ENCODE measurements at places on chromosomes 1 and 21. TPM values are rescaled to one million over a fixed set of nuclear protein-coding genes. Genes with fewer than 3 reads are reported as not detected.

CTSK gene
- total RNA-seq: 2.1 TPM

PAQR7 gene
- 1.8 TPM for total RNA-seq

AADACL3 gene
- not detected for total RNA-seq

FCRL5 gene
- total RNA-seq: 44.8 TPM

OR2AK2 gene
- total RNA-seq: not detected

CNR2 gene
- 13.2 TPM for total RNA-seq

SPRR1A gene
- total RNA-seq: not detected

TCHHL1 gene
- not detected for total RNA-seq

REN gene
- not detected for total RNA-seq

TRAF5 gene
- 61.1 TPM for total RNA-seq

FCN3 gene
- not detected for total RNA-seq

TSACC gene
- 2.0 TPM for total RNA-seq

ADAM30 gene
- not detected for total RNA-seq

OR2L8 gene
- not detected for total RNA-seq

CELA3B gene
- not detected for total RNA-seq

GRHL3 gene
- 0.35 TPM for total RNA-seq

ESPN gene
- total RNA-seq: not detected

HSD11B1 gene
- total RNA-seq: not detected

SLC41A1 gene
- 8.2 TPM for total RNA-seq

OR10J1 gene
- total RNA-seq: not detected

VHLL gene
- not detected for total RNA-seq

TRAF3IP3 gene
- 53.6 TPM for total RNA-seq

SYPL2 gene
- not detected for total RNA-seq

ALG14 gene
- 4.9 TPM for total RNA-seq

TRIM46 gene
- total RNA-seq: 3.9 TPM

B3GALT2 gene
- not detected for total RNA-seq

TSPAN2 gene
- 0.36 TPM for total RNA-seq

SPRR2E gene
- not detected for total RNA-seq

FCRLB gene
- 3.8 TPM for total RNA-seq

SLC30A2 gene
- total RNA-seq: not detected

ALX3 gene
- total RNA-seq: not detected
